IPS DF 6.9 (cell line): ENCODE measurements at places on chromosomes 5 and 9.

DNA sequence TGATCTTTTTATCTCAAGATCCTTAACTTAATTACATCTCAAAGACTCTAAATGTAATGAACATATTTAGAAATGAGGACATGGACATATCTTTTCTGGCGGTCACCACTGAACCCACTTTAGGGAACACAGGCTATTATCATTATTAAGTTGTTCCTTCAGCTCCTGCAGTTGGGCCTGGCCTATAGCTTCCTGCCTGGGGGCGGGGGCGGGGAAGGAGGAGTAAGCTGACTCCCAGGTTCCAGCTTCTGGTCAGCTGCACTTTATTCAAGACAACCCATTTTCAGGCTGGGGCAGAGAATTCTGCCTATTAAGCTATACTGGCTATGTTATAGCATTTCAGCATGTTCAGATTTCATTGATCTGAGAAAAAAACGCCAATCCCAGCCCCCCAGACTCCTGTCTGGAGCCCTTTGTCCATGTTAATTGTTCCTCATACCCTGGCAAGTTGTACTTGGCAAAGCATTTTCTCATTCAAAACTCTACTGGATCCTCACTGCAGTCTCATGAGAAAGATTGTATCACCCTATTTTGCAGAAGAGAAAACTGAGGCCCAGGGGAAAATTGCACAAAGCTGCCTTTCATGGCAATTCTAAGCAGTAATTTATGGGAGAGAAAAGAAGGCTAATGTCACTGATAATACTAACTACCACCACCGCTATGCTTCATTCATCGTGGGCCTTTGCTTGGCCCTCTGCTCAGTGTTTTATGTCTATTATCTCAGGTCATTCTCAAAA lies 25.1 kb downstream of the COL15A1 start:
- DNase-seq = no peak

DNA sequence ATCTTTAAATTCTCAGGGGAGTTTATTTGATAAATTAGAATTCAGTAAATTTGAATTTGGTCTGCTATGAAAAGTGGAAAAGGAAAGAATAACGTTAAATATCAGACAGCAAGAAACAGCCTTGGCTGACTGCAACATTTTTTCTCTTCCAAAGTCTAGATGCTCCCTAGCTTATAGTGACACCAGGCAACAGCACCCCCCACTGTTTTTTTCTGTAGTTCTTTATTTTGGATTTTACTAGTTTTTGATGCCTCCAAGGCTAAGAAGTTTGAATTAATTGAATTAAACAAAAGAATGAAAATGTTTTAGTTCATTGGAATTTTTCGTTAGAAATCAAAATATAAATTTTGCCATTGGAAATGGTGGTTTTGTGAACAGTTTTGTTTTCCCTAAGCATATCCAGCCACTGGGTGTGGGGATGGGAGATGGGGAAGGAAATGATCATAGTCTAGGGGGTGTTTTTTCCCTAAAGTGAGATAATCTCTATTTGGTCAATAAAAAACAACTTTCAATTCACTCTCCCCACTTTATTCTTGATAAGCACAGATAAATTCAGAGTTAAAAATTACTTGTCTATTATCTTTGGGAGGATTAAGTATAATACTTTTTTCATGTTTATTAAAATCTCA lies 199.3 kb upstream of the CD180 start:
- DNase-seq = no peak

GRCh38 chr5:133362438-133362837 lies 249.9 kb downstream of the FSTL4 start:
- DNase-seq = no peak

- no peak for DNase-seq
Observed at GRCh38 chr5:65483546-65484346, 2.0 kb upstream of the ADAMTS6 start.

DNA sequence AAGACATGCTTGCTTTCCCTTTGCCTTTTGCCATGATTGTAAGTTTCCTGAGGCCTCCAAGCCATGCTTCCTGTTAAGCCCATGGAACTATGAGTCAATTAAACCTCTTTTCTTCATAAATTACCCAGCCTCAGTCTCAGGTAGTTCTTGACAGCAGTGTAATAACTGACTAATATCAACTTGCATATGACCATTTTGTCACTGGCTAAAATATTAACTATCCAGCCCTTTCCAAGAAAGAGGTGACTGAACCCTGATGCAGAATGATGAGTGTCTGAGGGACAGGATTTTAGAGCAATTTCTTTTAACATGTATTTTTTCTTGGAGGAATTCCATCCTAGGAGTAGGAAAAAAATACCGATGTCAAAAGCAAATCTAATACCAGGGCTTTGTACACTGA lies 266.1 kb downstream of the SEMA5A start:
- DNase-seq = no peak

DNA sequence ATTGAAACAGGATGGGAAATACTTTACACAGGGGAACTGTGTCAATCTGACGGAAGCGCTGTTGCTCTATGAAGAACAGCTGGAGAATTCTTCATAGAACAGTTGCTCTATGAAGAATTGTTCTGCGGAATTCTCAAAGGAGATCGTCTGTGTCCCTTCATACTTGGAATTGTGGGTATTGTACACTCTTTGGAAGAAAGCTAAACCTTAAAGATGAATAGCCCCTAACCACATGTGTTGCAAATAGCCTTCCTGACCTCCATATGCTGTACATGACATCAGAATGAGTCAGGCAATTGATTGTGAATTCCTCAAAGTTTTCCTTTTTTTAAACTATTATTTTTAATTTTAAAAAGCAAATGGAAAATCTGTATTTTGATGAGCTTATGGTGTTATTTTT lies 15.6 kb downstream of the NIM1K start:
- DNase-seq = no peak

- no peak for DNase-seq
Observed at GRCh38 chr5:173880306-173880985, 7.7 kb upstream of the CPEB4 start.

- no peak for DNase-seq
Observed at GRCh38 chr9:69036799-69037198, 1.2 kb downstream of the FXN start.

GRCh38 chr5:10892911-10893215 lies 131.8 kb upstream of the DAP start:
- DNase-seq = no peak

DNA sequence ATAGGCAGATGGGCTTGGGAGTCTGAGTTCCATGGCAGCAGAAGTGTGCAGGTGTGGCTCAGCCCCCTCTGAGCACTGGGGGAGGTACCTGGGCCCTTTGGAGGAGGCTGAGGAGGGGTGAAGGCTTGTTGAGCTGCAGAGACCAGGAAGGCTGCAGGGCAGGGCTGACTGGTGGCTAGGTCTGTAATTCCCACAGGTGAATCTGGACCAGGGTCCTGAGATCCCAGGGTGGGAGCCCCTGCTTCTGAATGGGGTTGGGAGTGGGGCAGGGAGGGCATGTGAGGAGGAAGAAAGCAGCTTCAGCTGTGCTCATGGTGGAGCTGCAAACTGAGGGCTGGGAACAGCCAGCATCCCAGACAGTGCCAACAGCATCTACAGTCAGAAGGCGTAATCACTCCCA lies 111.1 kb downstream of the CACNA1B start:
- DNase-seq = no peak

DNA sequence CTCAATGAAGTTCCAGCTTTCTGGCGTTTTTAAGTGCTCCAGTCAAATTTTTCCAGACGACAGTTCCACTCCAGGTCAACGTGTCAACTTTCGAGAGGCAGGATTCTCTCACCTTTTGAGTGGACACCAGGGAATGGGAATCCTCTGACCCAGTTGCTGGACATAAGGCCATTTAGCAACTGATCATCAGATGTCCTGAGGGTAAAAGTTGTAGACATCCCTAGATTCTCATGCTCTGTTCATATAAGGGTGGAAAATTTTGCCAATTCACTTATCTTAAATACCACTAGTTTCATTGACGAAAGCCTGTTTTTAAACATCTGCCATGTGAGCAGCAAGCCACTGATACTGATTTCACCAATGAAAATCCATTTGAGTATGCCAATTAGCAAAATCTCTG lies 275.5 kb downstream of the MAST4 start:
- no peak for DNase-seq

GRCh38 chr5:63043792-63044191 lies 465.2 kb downstream of the LRRC70 start:
- no peak for DNase-seq

- no peak for DNase-seq
Observed at GRCh38 chr9:84945878-84946538, 276.5 kb downstream of the NTRK2 start.

- no peak for DNase-seq
Observed at GRCh38 chr5:142874540-142874939, 104.4 kb downstream of the ARHGAP26 start.

DNA sequence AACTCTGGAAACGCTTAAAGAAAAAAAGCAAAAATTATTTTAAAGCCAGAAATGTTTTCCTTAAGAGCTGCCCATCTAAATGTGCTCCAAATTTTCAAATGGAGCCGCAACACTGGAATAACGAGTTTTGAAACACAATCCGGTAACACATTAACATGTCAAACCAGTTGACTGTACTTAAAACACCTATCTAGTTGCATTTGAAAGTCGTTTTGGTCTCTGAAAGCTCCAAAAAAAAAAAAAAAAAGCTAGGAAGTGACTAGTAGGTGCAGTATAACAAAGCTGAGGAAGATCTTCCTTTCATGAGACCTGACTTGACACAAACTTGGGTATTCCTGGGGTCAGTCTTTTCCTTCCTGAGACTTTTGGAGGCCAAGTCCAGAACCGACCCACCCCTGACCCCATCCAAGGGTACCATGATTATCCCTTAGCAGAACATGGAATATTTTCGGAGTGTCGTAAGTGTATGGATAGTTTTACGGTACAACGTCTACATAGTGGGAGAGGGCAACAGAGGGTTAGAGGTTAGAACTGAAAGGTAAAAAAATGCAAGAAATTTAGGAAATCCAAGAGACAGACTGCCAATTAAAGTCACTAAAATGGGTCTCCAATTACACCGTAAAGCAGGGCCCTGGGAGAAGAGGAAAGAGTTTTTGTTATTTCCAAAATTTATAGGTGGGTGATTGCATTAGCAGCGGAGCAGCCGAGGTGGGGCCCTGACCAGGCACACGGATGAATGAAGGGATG lies 812 bp downstream of the CETN3 start:
- no peak for DNase-seq

DNA sequence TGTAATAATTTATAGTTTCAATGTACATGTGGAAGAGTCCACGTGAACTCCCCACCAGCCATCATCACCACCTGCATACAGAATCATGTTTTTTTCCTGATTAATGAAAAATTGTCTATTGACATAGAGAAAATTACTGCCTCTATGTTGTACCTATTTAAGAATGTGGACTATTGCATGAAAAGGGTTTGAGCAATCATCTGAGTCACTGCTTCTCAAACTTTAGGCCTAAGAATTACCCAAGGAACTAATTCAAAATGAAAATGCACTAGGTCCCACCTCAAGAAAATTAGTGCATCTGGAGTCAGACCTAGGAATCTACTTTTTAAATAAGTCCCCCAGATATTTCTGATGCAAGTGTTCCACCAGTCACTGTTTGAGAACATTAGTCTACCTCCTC lies 709.3 kb downstream of the MAT2B start:
- no peak for DNase-seq

DNA sequence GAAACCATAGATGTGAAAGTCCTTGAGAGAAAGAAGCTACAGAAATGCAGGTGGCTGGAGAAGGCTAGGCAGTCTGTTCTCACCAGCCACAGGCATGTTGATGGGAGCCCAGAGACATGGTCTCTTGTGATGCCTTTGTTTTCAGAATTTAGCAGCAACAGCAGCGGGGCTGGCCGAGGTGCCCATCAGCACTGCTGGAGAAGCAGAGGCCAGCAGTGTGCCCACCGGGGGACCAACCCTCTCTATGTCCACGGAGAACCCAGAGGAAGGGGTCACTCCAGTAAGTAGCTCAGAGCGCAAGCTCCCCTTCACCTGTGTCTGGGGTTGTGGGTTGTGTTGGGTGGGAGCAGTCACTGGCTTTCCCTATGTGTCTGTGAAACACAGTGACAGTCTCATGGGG lies 59.6 kb downstream of the COL15A1 start:
- DNase-seq = no peak

GRCh38 chr5:113713051-113713450 lies 199.6 kb downstream of the YTHDC2 start:
- no peak for DNase-seq

GRCh38 chr5:394671-395155 lies 48.3 kb upstream of the EXOC3 start:
- DNase-seq = no peak

DNA sequence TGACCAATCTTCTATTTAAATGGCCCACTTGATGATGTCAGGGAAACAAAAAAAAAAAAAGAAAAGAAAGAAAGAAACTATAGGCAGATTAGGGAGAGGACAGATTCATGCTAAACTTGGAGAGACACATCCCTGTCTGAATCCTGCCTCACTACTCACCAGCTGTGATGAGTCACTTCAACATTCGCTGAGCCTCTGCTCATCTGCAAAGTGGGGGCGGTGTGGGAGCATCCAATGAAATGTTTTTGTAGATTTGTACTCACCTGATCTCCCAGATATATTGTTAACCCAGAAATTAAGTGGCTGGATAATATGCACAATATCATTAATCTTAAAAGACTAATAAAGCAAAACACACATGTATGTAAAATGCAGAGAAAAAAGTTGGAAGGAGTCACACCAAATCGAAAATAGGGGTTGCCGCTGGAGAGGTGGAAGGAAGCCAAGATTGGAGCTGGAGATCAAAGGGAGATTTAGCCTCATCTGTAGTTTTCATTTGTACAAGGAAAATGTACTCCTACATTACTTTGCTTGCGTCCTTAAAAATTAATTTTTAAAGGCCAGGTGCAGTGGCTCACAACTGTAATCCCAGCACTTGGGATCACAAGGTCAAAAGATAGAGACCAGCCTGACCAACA lies 17.0 kb upstream of the ERGIC1 start:
- no peak for DNase-seq

GRCh38 chr9:6876195-6876894 lies 118.6 kb downstream of the KDM4C start:
- no peak for DNase-seq

DNA sequence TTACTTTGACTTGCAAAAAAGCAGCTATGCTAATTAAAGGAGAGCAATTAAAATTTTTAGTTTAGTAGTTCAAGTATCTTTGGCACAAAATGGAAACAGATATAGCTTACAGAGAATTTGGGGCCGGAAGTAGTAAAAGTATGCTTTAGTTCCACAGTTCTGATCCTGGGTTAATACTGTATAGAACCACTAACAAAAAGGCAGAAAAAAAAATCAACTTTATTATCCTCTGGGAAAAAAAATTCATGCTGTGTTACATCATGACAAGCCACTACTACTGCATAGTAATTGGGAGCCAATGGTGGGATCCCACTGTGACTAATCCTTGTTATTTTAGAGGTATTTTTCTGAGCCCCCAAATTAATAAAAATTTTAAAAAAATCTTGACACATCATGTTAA lies 246.8 kb upstream of the PRDM9 start:
- DNase-seq = no peak
